ENCODE measurements at places on chromosomes 6 and 20. TPM values are rescaled to one million over a fixed set of nuclear protein-coding genes. Genes with fewer than 3 reads are reported as not detected.

DNA sequence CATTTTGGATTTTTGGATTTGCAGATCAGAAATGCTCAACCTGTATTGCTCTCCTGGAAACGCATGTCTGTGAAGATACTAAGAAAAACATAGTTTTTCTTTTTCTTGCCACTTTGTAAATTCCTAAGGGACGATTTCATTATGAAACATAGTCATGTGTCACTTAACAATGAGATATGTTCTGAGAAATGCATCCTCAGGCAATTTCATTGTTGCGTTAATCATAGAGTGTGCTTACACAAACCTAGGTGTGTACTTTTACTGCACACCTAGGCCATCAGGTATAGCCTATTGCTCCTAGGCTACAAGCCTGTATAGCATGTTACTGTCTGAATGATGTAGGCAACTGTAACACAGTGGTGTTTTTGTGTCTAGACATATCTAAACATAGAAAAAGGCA, 13.4 kb upstream of the THEMIS start:
- no peak overlapping the region for H3K4me3 ChIP-seq
- H3K27me3 ChIP-seq, result no peaks in the 10 kb centered on the region
- no peak overlapping the region for H3K27ac ChIP-seq
- H3K36me3 ChIP-seq, result no peaks in the 10 kb centered on the region
- no peak for DNase-seq
- no peaks in the 10 kb centered on the region for H3K4me1 ChIP-seq

GRCh38 chr6:45479834-45480751, 102.4 kb upstream of the SUPT3H start:
- H3K36me3 ChIP-seq, result no peaks in the 10 kb centered on the region
- peaks cover 14% of the 10 kb centered on the region for H3K4me1 ChIP-seq
- DNase-seq, result peak; percentile 88
- H3K27me3 ChIP-seq, result no peaks in the 10 kb centered on the region

GRCh38 chr20:46562373-46563169, 12.1 kb upstream of the OCSTAMP start:
- no peaks in the 10 kb centered on the region for H3K27me3 ChIP-seq
- H3K4me3 ChIP-seq, result peak overlapping the region; percentile 29
- H3K4me1 ChIP-seq, result peaks cover 2% of the 10 kb centered on the region
- peak; percentile 64 for DNase-seq

DNA sequence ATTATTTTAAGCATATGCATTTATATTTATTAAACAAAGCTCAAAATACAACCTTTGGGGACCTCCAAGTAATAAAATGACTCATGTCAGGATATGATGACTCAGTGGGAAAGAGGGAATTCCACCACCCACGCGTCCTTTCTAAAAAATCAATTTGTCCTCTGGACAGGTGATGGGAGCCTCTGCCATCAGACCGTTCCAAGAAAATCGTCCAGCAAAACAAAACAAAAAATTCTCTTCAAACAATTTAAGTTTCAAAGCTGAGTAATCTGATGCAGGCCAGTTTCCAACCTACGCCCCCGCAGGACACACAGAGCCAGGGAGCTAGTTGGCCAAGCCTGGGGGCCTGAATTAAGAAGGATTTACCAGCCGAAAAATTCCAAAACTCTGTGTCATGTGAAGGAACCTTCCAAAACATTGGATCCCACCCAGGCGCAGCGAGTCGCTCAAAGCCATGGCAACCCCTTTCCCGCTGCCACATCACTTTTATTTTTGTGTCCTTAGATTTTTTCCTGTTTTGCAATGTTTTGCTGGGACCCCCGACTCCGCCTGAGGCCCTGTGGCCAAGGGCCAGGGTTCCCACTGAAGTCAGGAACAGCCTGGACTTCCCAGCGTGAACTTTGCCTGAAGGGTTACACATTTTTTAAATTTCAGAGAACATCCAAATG, 95.3 kb downstream of the NFATC2 start:
- peaks cover 12% of the 10 kb centered on the region for H3K4me1 ChIP-seq
- DNase-seq, result peak; percentile 98
- no peaks in the 10 kb centered on the region for H3K36me3 ChIP-seq
- no peaks in the 10 kb centered on the region for H3K27me3 ChIP-seq
- H3K4me3 ChIP-seq, result no peak overlapping the region
- peak overlapping the region; percentile 18 for H3K27ac ChIP-seq

GRCh38 chr6:64146876-64147275, 511.3 kb downstream of the PHF3 start:
- no peaks in the 10 kb centered on the region for H3K4me1 ChIP-seq
- no peaks in the 10 kb centered on the region for H3K36me3 ChIP-seq
- no peak for DNase-seq

The MYLK4 gene
- total RNA-seq, result under 0.01 TPM

Measured in IMR-90 (cell line).